ENCODE measurements at places on chromosomes 12 and 14. TPM values are rescaled to one million over a fixed set of nuclear protein-coding genes. Genes with fewer than 3 reads are reported as not detected.

Gene PTGDR
- not detected for total RNA-seq

Gene SDR9C7
- not detected for total RNA-seq

Gene RNASE3
- not detected for total RNA-seq

Gene CFL2
- total RNA-seq, result 109 TPM

Gene DAO
- total RNA-seq, result not detected

Gene LRTM2
- not detected for total RNA-seq

Gene B4GALNT3
- total RNA-seq, result 0.47 TPM

Gene MAP1LC3B2
- total RNA-seq, result 1.6 TPM

Gene TEAD4
- total RNA-seq, result 43.1 TPM

Gene BCL2L2
- total RNA-seq, result 19.7 TPM

Gene LTBP2
- 16.4 TPM for total RNA-seq

Gene GPR132
- 0.51 TPM for total RNA-seq

Gene KLRC4
- total RNA-seq, result not detected

Gene FOXN4
- total RNA-seq, result 0.12 TPM

Gene LIN7A
- total RNA-seq, result 0.38 TPM

Gene MIP
- 0.20 TPM for total RNA-seq

Gene OLR1
- 2.6 TPM for total RNA-seq

Gene HNF1A
- total RNA-seq, result 5.7 TPM

Gene FKBP4
- 129 TPM for total RNA-seq

Gene CMTM5
- total RNA-seq, result not detected

Gene PPP1R36
- 0.33 TPM for total RNA-seq

Gene RAN
- 1,851 TPM for total RNA-seq

Gene AGAP2
- 0.16 TPM for total RNA-seq

Gene ACOT6
- not detected for total RNA-seq

Gene RNASE7
- not detected for total RNA-seq

Gene GALNT6
- 3.0 TPM for total RNA-seq

Gene LRRC10
- total RNA-seq, result not detected

Gene TRMT61A
- 29.8 TPM for total RNA-seq

Gene ANKS1B
- total RNA-seq, result 0.63 TPM

Gene RND1
- total RNA-seq, result 18.7 TPM

Gene BDKRB2
- total RNA-seq, result 3.4 TPM

Gene CIDEB
- total RNA-seq, result 0.47 TPM

Gene FLVCR2
- 2.3 TPM for total RNA-seq

Gene KRT75
- total RNA-seq, result 0.29 TPM

Gene TMPRSS12
- total RNA-seq, result not detected

Gene BRF1
- 28.9 TPM for total RNA-seq

Gene PTPN21
- total RNA-seq, result 8.9 TPM

Gene MYH6
- not detected for total RNA-seq

Gene CDH24
- total RNA-seq, result 4.2 TPM

Gene DNAI7
- 0.07 TPM for total RNA-seq

Gene HEBP1
- 53.8 TPM for total RNA-seq

Gene C1S
- total RNA-seq, result 36.8 TPM

Gene EXOC3L4
- 0.94 TPM for total RNA-seq

Gene PROX2
- total RNA-seq, result not detected

Gene PLA2G1B
- total RNA-seq, result not detected

Gene ACSS3
- not detected for total RNA-seq
